ENCODE measurements at places on chromosomes 7 and 10.

GRCh38 chr7:39589323-39590111, 23.3 kb downstream of the YAE1 start:
- peak; percentile 42 for DNase-seq

DNA sequence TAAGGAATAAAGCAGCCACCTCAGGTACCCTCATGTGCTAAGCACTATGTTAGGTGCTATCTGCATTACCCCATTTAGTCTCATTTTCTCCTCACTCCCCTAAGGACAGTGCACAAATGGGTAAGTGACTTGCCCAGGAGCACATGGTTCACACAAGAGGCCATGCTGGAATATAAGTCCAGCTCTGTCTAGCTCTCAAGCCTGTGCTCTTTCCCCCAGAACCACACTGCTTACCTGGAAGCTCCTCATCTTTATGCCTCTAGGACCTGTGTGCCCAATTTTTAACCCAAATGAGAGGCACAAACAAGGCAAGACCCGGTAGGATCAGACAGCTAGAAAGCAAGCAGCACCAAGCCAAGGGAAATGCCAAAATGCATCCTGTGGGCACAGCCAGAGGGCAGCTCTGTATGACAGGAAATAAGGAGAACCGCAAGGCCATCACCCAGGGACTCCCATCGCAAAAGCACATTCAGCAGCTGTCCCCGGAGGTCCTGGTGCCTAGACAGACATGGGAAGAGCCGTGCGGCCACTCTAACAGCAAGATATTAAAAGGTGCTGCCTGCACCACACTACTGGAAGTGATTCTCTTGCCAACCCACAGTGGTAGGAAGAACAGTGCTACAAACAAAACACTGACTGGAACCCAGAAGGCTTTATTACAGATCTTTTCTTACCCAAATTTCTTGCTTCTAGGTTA, 88.1 kb downstream of the GSAP start:
- DNase-seq = no peak

DNA sequence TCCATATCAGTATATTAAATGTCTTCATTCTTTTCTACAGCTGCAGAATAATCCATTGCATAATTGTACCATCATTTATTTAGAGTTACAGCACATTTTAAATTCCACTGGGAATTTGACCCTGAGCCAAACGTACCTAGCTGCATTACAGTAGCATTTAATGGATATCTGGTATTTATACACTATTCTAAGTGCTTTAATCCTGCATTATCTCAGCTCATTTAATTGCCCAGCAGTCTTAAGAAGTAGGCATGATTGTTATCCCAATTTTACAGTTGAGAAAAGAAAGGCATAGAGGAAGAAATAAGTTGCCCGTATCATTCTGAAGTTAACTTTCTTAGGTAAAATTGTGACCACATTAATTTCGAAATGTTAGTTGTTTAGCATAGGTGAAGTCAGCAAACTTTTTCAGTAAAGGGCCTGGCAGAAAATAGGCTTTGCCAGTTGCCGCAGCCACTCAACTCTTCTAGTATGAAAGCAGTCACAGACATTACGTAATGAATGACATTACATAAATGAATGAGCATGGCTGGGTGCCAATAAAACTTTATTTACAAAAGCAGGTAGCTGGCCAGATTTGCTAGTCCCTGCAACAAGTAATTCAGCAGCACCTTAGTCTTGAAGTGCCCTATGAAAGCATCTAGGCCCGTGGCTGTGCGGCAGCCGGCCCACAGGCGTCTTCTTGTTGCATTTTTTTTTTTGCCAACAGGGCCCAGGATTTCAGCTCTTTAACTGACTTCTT, 30.0 kb downstream of the GUSB start:
- no peak for DNase-seq

DNA sequence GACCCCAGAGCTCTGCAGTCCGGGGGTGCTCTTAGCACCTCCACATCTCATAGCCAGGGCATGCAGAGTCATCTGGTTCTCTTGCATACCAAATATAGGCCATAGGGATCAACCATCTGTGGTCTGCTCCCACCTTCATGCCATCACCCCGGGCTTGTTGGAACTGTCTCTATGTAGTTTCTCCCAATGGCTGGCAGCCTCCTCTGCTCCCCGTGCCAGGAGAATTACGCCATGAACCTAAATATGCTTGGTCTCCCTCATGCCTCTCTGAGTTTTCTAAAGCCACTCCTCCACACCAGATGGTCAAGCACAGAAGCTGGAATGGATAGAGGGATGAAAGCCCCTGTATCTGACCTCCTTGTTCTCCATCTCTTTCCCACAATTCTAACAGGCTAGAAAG, 302.6 kb upstream of the MYO3A start:
- no peak for DNase-seq

GRCh38 chr7:126483972-126484371, 768.8 kb downstream of the GRM8 start:
- DNase-seq = no peak

GRCh38 chr10:97416565-97416964, 9.4 kb upstream of the PGAM1 start:
- DNase-seq = no peak

DNA sequence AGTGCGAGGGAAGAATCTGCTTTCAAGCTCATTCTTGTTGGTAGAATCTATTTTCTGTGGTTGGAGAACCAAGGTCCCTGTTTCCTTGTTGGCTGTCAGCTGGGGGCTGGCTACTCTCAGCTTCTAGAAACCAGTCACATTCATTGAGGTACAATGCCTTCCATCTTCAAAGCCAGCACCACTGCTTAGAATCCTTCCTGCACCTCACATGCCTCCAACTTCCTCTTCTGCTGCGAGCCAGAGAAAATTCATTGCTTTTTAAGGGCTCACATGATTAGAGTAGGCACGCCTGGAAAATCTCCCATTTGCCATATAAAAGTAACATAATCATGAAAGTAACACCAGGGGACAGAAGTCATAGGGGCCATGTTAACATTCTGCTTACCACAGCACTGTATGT, 28.7 kb downstream of the TES start:
- DNase-seq = no peak
